ENCODE measurements at places on chromosomes 5 and 9.

DNA sequence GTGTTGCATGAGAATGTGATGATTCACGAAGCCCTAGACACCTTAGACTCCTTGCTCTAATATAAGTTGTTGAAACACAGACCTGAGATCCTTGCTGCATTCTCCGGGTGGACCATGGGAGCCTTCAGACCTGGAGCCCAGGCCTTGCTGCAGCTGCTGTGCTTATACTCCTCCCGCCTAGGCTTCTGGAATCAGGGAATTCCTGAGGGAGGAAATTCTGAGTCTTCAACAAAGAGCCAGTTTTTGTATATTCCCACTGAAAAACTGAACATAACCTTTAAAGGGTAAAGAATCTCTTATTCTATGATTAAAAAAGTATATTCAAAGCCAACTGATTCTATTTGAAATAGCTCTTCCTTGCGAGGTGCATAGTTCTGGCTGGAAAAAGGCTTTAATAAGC, 245.1 kb upstream of the ELAVL2 start:
- no peaks in the 10 kb centered on the region for H3K36me3 ChIP-seq
- no peaks in the 10 kb centered on the region for H3K4me1 ChIP-seq
- no peak overlapping the region for H3K27ac ChIP-seq
- no peak for DNase-seq

GRCh38 chr9:112869041-112869529, 21.6 kb downstream of the SLC46A2 start:
- H3K4me1 ChIP-seq: peaks cover 24% of the 10 kb centered on the region
- H3K4me3 ChIP-seq: no peak overlapping the region
- peaks cover 10% of the 10 kb centered on the region for H3K36me3 ChIP-seq
- H3K27ac ChIP-seq: no peak overlapping the region
- DNase-seq: no peak
- no peaks in the 10 kb centered on the region for H3K27me3 ChIP-seq

DNA sequence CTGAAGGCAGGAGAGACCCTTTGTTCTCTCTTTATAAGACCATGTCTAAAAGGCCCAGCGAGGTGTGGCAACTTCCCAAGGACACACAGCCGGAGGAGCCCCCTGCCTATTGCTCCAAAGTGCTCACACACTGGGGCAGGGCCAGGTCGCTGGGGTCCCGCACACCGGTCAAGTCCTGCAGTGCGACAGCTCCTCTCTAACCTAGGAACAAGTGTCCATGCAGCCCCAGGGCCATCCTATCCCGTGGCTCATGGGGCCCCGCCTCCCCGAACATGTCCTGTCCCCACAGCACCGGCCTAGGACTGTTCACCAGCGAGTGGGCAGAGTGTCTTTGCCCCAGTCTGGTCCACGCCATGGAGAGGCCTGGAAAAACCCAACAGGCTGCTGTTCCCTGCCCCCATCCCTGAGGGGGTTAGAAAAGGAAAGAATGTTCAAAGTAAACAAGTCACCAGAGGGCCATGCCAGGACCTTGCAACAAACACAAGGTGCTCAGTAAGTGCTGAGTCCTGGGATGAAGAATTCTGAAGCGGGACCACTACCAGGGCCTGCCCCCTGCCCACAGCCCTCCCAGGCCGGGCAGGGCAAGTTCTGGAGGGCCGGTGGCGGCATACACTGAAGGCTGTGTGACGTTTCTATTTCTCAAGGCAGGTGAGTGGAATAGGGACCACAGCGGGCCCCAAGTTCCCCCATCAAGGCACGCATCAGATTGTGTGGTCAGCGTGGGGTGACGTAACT, 938 bp downstream of the NINJ1 start:
- no peaks in the 10 kb centered on the region for H3K36me3 ChIP-seq
- H3K27me3 ChIP-seq: no peaks in the 10 kb centered on the region
- H3K4me1 ChIP-seq: peaks cover 7% of the 10 kb centered on the region
- DNase-seq: no peak
- peak overlapping the region; percentile 74 for H3K27ac ChIP-seq

- H3K4me3 ChIP-seq: no peak overlapping the region
- H3K27me3 ChIP-seq: no peaks in the 10 kb centered on the region
- peaks cover 5% of the 10 kb centered on the region for H3K4me1 ChIP-seq
- H3K36me3 ChIP-seq: no peaks in the 10 kb centered on the region
These were observed 121.2 kb downstream of the CEMIP2 start for GRCh38 chr9:71647094-71647591.

GRCh38 chr5:83487155-83487554, 15.6 kb downstream of the VCAN start:
- no peak overlapping the region for H3K4me3 ChIP-seq
- no peaks in the 10 kb centered on the region for H3K27me3 ChIP-seq
- no peak overlapping the region for H3K27ac ChIP-seq
- peaks cover 8% of the 10 kb centered on the region for H3K4me1 ChIP-seq

- no peaks in the 10 kb centered on the region for H3K27me3 ChIP-seq
- no peak overlapping the region for H3K27ac ChIP-seq
- H3K36me3 ChIP-seq: no peaks in the 10 kb centered on the region
- peaks cover 10% of the 10 kb centered on the region for H3K4me1 ChIP-seq
These were observed 440.4 kb upstream of the RIOK2 start for GRCh38 chr5:97623441-97623840.

DNA sequence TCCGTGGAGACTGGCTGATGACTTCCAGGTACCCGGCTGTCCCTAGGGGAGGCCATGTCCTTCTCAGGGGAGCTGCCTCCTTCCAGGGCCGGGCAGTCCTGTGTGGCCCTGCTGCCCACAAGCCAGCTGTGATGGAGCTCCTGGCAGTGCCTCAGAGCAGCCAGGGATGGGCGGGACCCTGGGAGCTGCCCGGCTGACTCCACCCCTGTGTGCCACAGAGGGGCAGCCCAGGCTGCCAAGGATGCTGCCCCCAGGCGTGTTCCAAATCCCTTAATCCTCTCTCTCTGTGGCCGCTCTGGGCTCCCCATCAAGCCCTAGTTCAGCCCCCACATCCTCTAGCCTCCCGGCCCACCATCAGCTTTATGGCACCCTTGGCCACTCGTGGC, 7.0 kb upstream of the SCGB3A1 start:
- no peaks in the 10 kb centered on the region for H3K4me1 ChIP-seq
- DNase-seq: peak; percentile 51
- no peaks in the 10 kb centered on the region for H3K36me3 ChIP-seq
- H3K27me3 ChIP-seq: peaks cover 15% of the 10 kb centered on the region
- no peak overlapping the region for H3K27ac ChIP-seq

DNA sequence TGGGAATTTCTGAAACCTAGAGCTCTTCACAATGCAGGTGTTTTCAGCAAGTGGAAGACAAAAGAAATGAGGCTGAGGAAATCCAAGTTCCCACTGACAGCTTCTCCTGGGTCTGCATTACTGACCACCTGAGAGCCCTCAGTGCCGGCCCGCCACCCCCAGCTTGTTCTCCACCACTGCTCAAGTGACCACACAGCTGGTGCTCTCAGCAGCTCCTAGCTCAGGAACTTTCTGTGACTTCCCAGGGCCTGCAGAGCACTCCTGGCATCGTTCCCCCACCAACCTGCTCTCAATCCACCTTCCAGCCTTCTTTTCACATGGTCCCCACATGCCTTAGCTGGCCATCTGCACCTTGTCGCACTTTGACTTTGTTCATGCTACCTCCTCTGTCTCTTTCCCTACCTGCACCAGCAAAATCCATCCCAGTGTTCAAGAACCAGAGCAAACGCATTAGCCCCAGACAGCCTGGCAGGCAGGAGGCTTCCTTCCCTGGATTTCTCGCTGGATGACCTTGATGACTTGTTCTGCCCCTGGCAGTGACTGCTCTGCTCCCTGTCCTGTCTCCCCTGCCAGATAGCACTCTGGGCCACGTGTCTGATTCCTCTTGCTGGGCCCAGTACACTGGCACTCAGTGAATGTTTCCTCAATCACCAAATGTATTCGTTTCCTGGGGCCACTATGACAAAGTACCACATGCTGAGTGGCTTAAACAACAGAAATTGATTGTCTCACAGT, 35.1 kb upstream of the NANS start:
- no peak overlapping the region for H3K4me3 ChIP-seq
- peaks cover 4% of the 10 kb centered on the region for H3K4me1 ChIP-seq
- no peak overlapping the region for H3K27ac ChIP-seq
- H3K36me3 ChIP-seq: peaks cover 10% of the 10 kb centered on the region
- DNase-seq: no peak

DNA sequence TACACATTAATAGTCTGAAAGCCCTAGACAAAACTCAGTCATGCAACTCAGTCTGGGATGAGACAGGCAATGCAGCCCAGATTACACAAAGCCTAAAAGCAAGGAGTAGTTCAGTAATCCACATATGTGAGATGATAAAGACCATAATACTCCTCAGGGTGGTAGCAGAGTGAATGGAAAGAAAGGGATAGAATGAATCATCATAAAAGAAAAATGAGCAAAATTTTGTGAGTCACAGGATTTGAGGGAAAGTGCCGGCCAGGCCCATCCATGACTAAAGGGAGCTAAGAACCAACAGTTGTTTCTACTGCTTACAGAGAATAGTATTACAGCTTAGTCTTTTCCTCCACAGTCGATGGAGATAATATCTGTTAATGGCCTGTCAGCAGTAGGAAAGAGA, 90.0 kb upstream of the POU5F2 start:
- H3K4me1 ChIP-seq: no peaks in the 10 kb centered on the region
- DNase-seq: no peak
- H3K27ac ChIP-seq: no peak overlapping the region
- H3K27me3 ChIP-seq: no peaks in the 10 kb centered on the region

GRCh38 chr5:28574606-28575005, 1536.2 kb upstream of the CDH9 start:
- no peak overlapping the region for H3K4me3 ChIP-seq
- no peak overlapping the region for H3K27ac ChIP-seq
- H3K4me1 ChIP-seq: no peaks in the 10 kb centered on the region
- H3K27me3 ChIP-seq: no peaks in the 10 kb centered on the region
- H3K36me3 ChIP-seq: no peaks in the 10 kb centered on the region

- H3K27me3 ChIP-seq: no peaks in the 10 kb centered on the region
- H3K4me1 ChIP-seq: peaks cover 8% of the 10 kb centered on the region
- H3K36me3 ChIP-seq: no peaks in the 10 kb centered on the region
- DNase-seq: no peak
These were observed 281.6 kb downstream of the CRB2 start for GRCh38 chr9:123637606-123637944.

Data from type B pancreatic cell (in vitro differentiated cells).